Airway epithelial cell (primary cell): ENCODE measurements at places on chromosomes 12 and 14. TPM values are rescaled to one million over a fixed set of nuclear protein-coding genes. Genes with fewer than 3 reads are reported as not detected.

The HOXC12 gene
- not detected in 2 replicates for total RNA-seq

The PPP1R36 gene
- total RNA-seq: 0.14 TPM in 1 of 2 replicates, not detected in the other

The OR6C2 gene
- not detected in 2 replicates for total RNA-seq

The TMX1 gene
- 31.7 and 39.7 TPM in 2 replicates for total RNA-seq

The KCNK13 gene
- not detected in 2 replicates for total RNA-seq
